ENCODE measurements at places on chromosomes 16 and 17.

GRCh38 chr16:30434852-30435251 lies 5.0 kb upstream of the DCTPP1 start:
- DNase-seq, result no peak

- DNase-seq, result no peak
These were observed 21.4 kb upstream of the RNPS1 start for GRCh38 chr16:2289282-2289681.

- DNase-seq, result no peak
These were observed 168.2 kb downstream of the CYLD start for GRCh38 chr16:50909831-50910735.

DNA sequence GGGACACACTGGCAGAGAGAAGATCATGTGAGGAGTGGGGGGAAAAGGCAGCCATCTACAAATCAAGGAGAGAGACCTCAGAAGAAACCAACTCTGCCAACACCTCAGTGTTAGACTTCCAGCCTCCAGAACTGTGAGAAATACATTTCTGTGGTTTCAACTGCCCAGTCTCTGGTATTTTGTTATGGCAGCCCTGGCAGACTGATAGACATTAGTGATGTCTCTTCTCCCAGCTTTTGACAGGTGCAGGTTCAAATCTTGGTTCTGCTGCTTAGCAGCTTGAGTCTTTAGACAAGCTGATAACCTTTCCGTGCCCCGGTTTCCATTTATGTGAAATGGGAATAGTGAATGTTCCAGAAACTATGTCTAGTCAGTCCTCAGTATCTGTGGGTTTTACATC lies 199.5 kb downstream of the SNX29 start:
- DNase-seq, result no peak

DNA sequence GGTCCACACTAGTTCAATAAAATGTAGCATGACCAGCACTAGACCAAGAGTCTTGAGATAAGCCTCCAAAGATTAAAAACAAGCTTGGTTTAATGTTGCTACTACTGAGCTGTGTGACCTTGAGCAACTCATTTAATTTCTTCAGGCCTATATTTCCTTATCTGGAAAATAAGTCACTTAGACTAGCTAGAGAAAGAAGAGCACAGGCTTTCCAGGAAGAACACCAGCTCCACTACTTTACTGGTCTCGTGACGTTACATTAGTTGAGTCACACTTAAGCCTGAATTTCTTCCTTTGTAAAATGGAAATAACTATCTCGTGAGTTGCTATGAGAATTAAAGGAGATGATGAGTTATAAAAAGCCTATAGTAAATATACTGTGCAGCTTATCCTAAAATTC lies 5.4 kb downstream of the HELZ start:
- DNase-seq, result peak; percentile 65

- DNase-seq, result no peak
These were observed 44.8 kb upstream of the NLRP1 start for GRCh38 chr17:5629128-5629527.

All from umbilical cord (tissue), 2 donors.